ENCODE measurements at places on chromosomes 6 and 20. TPM values are rescaled to one million over a fixed set of nuclear protein-coding genes. Genes with fewer than 3 reads are reported as not detected.

OOEP gene
- total RNA-seq: not detected

FNDC1 gene
- not detected for total RNA-seq

LTB gene
- total RNA-seq: not detected

TMEM217 gene
- total RNA-seq: 3.3 TPM

ENPP1 gene
- 9.1 TPM for total RNA-seq

SNPH gene
- total RNA-seq: 0.89 TPM

PSMB8 gene
- 43.6 TPM for total RNA-seq

CTNNBL1 gene
- total RNA-seq: 17.2 TPM

HM13 gene
- total RNA-seq: 53.9 TPM

POPDC3 gene
- total RNA-seq: not detected

GSTA2 gene
- not detected for total RNA-seq

DNA sequence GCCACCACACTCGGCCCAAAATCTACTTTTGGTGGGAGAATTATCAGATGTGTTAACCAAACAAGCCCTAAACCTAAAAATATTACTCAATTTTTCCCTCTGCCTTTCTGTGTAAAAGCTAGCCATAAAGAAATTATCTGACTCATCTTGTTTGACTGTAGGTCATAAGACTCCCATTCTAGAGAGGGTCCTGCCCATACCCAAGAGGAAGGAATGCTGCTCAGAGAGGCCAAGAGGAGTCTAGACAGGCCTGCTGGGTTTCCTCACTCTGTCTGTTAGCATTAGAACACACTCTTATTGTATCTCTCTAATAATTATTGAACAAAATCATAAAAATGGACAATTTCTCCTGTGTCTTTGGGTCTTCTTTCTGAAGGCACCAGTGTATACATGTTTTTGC is 26.1 kb downstream of the C6orf141 start:
- DNase-seq: no peak
- no peaks in the 10 kb centered on the region for H3K27me3 ChIP-seq
- no peaks in the 10 kb centered on the region for H3K36me3 ChIP-seq
- H3K27ac ChIP-seq: no peak overlapping the region
- H3K4me1 ChIP-seq: no peaks in the 10 kb centered on the region

- no peaks in the 10 kb centered on the region for H3K27me3 ChIP-seq
- no peaks in the 10 kb centered on the region for H3K36me3 ChIP-seq
- no peak overlapping the region for H3K27ac ChIP-seq
- DNase-seq: no peak
- no peak overlapping the region for H3K4me3 ChIP-seq
- peaks cover 5% of the 10 kb centered on the region for H3K4me1 ChIP-seq
These were observed 134.3 kb downstream of the MAN1A1 start for GRCh38 chr6:119215309-119215708.

DNA sequence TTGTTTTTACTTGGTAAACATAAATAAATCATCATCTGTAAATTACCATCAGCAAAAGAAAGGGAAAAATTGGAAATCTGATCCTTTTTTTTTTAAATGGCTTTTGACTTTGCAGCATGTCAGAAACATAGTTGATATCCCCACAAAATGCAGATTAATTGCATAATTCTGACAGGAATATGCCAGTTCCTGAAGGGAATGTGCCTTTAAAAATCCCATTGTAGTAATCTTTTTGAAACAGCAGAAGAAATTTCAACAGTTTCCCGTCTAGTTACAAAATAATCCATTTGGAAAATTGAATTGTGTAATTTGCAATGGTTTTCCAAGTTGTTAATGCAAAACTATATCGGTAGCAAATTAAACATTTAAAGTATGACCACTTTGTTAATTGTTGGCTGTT is 95.2 kb downstream of the DOK5 start:
- DNase-seq: no peak
- H3K36me3 ChIP-seq: no peaks in the 10 kb centered on the region
- H3K4me1 ChIP-seq: no peaks in the 10 kb centered on the region

- no peaks in the 10 kb centered on the region for H3K27me3 ChIP-seq
- H3K4me1 ChIP-seq: no peaks in the 10 kb centered on the region
- no peak overlapping the region for H3K4me3 ChIP-seq
- no peak overlapping the region for H3K27ac ChIP-seq
These were observed 30.7 kb upstream of the ADIG start for GRCh38 chr20:38550274-38550673.

GRCh38 chr20:20691477-20692235 is 20.8 kb downstream of the RALGAPA2 start:
- H3K4me1 ChIP-seq: peaks cover 11% of the 10 kb centered on the region
- H3K27me3 ChIP-seq: no peaks in the 10 kb centered on the region
- no peak for DNase-seq
- no peak overlapping the region for H3K4me3 ChIP-seq
- no peaks in the 10 kb centered on the region for H3K36me3 ChIP-seq
- H3K27ac ChIP-seq: no peak overlapping the region

DNA sequence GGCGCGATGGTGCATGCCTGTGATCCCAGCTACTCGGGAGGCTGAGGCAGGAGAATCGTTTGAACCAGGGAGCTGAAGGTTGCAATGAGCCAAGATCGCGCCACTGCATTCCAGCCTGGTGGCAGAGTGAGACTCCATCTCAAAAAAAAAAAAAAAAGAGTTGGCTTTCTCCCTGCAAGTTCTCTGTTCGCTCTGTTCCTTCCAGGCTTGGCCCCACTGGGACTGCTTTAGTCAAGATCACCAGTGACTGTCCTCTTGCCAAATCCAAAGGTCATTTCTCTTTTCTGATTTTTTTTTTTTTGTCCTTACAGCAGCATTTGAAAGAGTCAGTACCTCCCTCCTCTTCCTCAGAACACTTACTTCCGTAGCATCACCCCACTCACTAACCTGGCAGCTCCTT is 10.8 kb upstream of the GNRH2 start:
- DNase-seq: no peak
- peaks cover 71% of the 10 kb centered on the region for H3K36me3 ChIP-seq
- no peaks in the 10 kb centered on the region for H3K27me3 ChIP-seq
- H3K4me1 ChIP-seq: no peaks in the 10 kb centered on the region
- H3K27ac ChIP-seq: no peak overlapping the region
- H3K4me3 ChIP-seq: no peak overlapping the region

DNA sequence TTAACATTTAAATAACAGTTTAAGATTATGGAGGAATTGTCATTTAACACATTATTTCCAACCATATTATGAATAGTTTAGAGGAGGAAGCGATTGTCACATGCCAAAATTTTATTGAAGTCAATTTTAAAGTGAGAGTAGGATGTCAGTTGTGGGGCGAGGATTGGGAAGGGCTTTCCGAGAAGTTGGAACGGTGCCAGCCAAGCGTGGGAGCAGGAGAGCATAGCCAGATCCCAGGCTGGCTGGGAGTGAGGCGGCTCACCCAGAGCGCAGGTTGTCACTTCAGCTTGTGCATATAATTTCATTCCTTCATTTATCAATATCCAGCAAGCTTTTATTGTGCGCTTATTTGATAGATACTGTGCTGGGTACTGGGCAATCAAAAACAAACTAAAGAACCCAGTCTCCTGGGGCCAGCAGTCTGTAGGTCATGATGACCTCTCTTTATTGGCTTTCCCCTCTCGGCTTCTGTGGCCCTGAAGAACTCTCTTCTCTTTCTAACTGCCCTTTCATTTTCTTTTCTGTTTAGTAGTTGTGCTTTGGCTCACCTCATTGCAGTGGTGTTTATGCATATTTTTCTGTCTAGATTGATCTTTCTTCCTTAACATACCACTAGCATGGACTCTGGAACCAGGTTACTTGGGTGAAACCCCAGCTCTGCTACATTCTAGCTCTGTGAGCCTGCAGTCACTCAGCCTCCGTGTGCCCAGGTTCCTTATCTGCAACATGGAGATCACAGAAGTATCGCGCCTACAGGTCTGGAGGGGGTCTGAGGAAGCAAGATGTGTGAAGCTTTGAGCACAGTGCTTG is 6.4 kb downstream of the CEP43 start:
- DNase-seq: no peak
- H3K4me1 ChIP-seq: peaks cover 12% of the 10 kb centered on the region
- H3K27me3 ChIP-seq: no peaks in the 10 kb centered on the region
- no peak overlapping the region for H3K4me3 ChIP-seq

- H3K27ac ChIP-seq: peak overlapping the region; percentile 96
- DNase-seq: peak; percentile 85
- H3K4me1 ChIP-seq: peaks cover 51% of the 10 kb centered on the region
- H3K4me3 ChIP-seq: peak overlapping the region; percentile 75
- H3K27me3 ChIP-seq: no peaks in the 10 kb centered on the region
These were observed 1.2 kb downstream of the CHMP4B start for GRCh38 chr20:33812152-33812849.

GRCh38 chr6:156875062-156875461 is 97.9 kb downstream of the ARID1B start:
- H3K36me3 ChIP-seq: no peaks in the 10 kb centered on the region
- H3K27me3 ChIP-seq: no peaks in the 10 kb centered on the region
- no peak for DNase-seq
- no peak overlapping the region for H3K27ac ChIP-seq

DNA sequence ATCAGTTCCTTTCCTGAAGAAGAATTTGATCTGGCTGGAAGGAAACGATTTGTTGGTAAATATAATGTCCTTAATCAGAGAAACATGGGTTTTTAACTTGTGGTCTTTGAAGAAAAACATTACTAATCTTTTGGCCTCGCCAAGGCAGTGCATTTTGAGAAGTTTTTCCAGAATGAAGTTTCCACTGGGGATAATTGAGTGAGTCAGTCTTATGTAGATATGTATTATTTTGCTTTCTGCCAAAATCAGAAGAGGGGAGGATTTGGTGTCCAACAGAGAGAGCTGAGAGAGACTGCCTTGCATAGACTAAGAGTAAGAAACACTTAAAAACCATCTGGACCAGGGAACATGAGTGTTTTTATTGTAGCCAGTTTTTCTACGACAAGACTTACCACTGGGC is 79.9 kb downstream of the FNDC1 start:
- no peaks in the 10 kb centered on the region for H3K27me3 ChIP-seq
- H3K27ac ChIP-seq: peak overlapping the region; percentile 28
- no peak overlapping the region for H3K4me3 ChIP-seq
- H3K4me1 ChIP-seq: peaks cover 16% of the 10 kb centered on the region
- no peak for DNase-seq

DNA sequence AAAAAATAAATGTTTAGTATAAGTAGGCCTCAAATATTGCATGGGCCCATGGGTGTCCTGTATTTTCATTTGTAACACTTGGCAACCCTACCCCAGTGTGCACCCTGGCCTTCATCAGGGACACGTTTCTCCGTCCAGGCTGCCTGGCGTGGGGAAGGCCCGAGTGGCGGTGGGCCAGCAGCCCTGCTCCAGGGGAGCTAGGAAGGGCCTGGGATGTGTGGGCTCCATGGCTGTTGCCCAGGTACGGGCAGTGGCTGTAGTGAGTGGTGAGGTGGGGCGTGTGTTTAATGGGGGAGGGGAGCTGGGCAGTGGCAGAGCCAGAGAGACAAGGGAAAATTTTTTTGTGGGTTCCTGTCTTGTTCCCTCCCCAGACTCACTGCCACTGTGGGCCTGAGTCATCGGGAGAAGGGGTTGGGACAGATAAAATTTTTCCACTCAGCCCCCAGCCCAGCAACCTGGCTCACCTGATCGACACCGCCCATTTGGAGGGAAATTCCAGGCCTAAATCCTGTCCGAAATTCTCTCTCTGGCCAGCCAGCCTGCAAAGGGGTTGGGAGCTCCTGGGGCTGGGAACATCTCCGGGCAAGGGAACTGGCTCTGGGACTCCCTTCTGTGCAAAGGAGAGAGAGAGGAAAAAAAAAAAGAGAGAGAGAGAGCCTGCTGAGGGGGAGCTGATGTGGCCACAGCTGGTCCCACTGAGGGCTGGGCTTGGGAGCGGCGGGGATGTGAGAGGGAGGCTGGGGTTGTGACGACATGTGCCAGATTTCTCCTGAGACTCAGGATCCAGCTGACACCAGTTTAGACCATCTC is 32.5 kb upstream of the VEGFA start:
- no peaks in the 10 kb centered on the region for H3K36me3 ChIP-seq
- no peak overlapping the region for H3K4me3 ChIP-seq
- no peak overlapping the region for H3K27ac ChIP-seq
- peaks cover 4% of the 10 kb centered on the region for H3K4me1 ChIP-seq

GRCh38 chr6:47254906-47255305 is 54.8 kb downstream of the TNFRSF21 start:
- H3K27ac ChIP-seq: no peak overlapping the region
- no peak for DNase-seq
- H3K4me1 ChIP-seq: no peaks in the 10 kb centered on the region
- peaks cover 4% of the 10 kb centered on the region for H3K36me3 ChIP-seq

GRCh38 chr20:20752712-20753111 is 40.3 kb upstream of the RALGAPA2 start:
- no peak for DNase-seq
- H3K27ac ChIP-seq: peak overlapping the region; percentile 37
- H3K27me3 ChIP-seq: no peaks in the 10 kb centered on the region
- H3K4me3 ChIP-seq: no peak overlapping the region

- DNase-seq: no peak
- H3K36me3 ChIP-seq: no peaks in the 10 kb centered on the region
- H3K4me1 ChIP-seq: no peaks in the 10 kb centered on the region
- no peaks in the 10 kb centered on the region for H3K27me3 ChIP-seq
These were observed 200.9 kb upstream of the EYA4 start for GRCh38 chr6:133040094-133040802.

- no peak overlapping the region for H3K27ac ChIP-seq
- no peaks in the 10 kb centered on the region for H3K4me1 ChIP-seq
- H3K4me3 ChIP-seq: no peak overlapping the region
These were observed 71.4 kb downstream of the HS3ST5 start for GRCh38 chr6:114271405-114271804.

GRCh38 chr6:41763470-41763869 is 16.2 kb downstream of the FRS3 start:
- H3K4me3 ChIP-seq: no peak overlapping the region
- peaks cover 9% of the 10 kb centered on the region for H3K4me1 ChIP-seq
- no peaks in the 10 kb centered on the region for H3K36me3 ChIP-seq
- no peak overlapping the region for H3K27ac ChIP-seq

GRCh38 chr20:5895626-5896025 is 54.7 kb downstream of the TRMT6 start:
- DNase-seq: no peak
- H3K4me1 ChIP-seq: no peaks in the 10 kb centered on the region
- H3K27me3 ChIP-seq: no peaks in the 10 kb centered on the region
- no peak overlapping the region for H3K27ac ChIP-seq
- no peak overlapping the region for H3K4me3 ChIP-seq
- H3K36me3 ChIP-seq: no peaks in the 10 kb centered on the region

DNA sequence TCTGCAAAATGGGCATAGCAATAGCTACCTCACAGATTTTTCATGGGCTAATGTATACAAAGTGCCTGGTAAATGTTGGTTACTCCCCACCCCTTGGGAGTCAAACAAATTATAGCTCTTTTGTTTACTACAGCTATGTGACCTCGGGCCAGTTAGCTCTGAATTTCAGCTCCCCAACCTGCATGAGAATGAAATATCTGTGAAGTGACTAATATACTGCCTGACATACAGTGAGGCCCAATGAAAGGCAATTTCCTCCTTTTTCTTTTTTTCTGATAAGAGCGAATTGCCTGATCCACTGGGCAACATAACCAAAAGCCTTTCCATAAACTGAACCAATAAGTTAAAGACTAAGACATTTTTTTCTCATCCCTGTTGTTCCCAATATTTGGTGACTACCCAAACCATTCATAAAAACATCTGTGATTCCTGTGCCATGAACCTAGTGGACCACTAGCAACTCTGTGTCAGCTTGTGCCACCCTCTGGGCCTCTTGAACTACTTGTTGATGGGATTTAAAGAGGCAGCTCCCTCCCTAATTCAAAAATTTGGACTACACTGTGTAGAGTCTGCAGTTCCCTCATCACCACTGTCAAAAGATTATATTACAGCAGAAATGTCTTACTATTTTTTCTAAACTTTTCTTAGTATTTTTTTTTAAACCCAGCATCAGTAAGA is 91.9 kb upstream of the TMEM30A start:
- H3K4me1 ChIP-seq: no peaks in the 10 kb centered on the region
- no peak overlapping the region for H3K27ac ChIP-seq
- no peak for DNase-seq
